Cerebellum (tissue), 4 donors: ENCODE measurements at places on chromosomes 5 and 9.

GRCh38 chr9:2014696-2015580 is at the start of gene SMARCA2:
TSS of gene SMARCA2 (plus strand) at chr9:2015347. CDS start at chr9:2029023, 13,676 bp downstream.
- DNase-seq = peak; percentile 96

DNA sequence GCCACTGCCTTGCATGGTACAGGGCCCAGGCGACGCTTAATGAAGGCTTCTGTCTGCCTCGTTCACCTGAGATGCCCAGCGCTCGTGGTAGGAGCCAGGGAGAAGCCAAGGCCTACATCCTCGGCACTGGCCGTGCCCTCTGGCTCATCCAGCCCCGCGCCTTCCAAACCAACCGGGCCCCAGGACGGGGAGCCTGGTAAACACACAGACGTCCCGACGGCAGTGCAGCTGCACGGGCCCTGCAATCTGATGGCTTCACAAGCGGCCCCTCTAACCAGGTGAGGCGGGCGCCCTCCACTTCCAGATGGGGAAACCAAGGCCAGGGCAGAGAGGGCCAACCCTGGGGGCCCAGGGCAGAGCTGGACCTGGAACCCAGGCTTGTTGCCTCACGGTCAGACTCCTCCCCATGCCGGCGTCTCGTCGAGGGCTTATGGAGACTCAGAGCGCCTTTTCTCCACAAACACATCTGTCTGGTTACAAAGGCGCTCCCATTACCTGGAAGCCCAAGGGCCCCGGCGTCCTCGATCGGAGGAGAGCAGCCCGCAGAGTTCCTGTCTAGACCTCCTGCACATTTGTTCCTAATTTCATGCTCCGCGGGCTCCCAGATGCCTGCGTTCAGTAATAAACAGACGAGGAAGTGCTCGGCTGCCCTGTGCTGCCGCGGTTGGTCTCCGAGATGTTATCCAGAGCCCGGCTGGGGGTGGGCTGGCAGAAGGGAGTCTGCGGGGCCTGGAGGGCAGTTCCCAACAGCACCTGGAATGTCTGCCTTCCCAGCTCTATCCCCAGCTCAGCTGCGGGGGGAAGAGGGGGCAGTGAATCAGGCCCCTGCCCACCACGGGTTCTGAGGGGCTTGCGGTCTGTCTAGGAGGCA is 23.5 kb downstream of the FAM163B start:
- DNase-seq = no peak

GRCh38 chr9:91071184-91071990 is 269.8 kb downstream of the SYK start:
- peak; percentile 51 for DNase-seq

GRCh38 chr5:20113031-20113715 is 125.2 kb upstream of the CDH18 start:
- no peak for DNase-seq

DNA sequence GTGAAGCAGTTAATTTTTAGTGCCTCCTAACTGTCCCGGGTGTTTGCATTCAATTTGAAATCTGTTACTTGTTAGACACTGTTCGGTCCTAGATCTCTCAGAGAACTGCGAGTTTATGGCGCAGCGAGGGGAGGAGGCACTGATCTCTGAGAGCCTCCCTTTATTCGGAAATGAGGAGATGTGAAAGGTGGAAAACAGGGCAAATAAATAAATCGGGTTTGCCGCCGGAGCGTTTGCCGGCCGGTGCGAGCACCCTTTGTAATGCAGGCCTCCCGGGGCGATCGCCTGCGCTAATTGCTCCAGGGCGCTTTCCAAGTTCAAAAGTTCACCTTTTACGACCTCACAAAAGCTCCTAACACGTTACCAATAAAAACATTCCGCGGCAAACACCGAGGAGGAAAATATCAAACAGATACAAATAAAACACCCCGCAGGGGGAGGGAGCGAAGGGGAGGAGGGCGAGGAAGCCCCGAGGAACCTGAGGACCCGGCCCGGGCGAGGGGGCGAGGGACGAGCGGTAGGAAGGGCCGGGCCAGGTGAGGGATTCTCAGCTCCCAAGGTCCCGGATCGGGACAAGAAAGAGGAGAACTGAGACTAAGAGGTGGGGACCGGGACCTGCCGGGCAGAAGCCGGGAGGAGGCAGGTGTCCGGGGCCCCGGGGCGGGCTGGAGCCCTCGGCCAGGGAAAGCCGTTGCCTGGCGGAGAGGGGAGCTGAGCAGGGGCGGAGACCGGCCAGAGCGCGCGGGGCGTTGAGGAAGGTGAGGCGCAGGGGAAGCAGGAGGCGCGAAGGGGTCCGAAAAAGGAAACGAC is 1.4 kb downstream of the NR6A1 start:
- DNase-seq = no peak
